Activated CD4-positive, alpha-beta T cell treated with anti-CD3 and anti-CD28 coated beads, Interleukin-2, amount 10 ng/mL, durations not matched to agents 7 days and 5 days (primary cell): ENCODE measurements at places on chromosomes 11 and 22. TPM values are rescaled to one million over a fixed set of nuclear protein-coding genes. Genes with fewer than 3 reads are reported as not detected.

- H3K4me1 ChIP-seq = peaks cover 25% of the 10 kb centered on the region
- H3K4me3 ChIP-seq = peak overlapping the region; percentile 42
- H3K27me3 ChIP-seq = peaks cover 2% of the 10 kb centered on the region
Observed at GRCh38 chr11:61776561-61777075, 15.8 kb downstream of the TMEM258 start.

CARNS1 gene
- total RNA-seq = 1.2 TPM

- H3K4me1 ChIP-seq = peaks cover 3% of the 10 kb centered on the region
- no peak overlapping the region for H3K27ac ChIP-seq
- DNase-seq = no peak
- H3K4me3 ChIP-seq = no peak overlapping the region
Observed at GRCh38 chr11:61189933-61190332, 13.4 kb upstream of the PGA3 start.

- no peak overlapping the region for H3K4me3 ChIP-seq
- H3K27me3 ChIP-seq = peaks cover 2% of the 10 kb centered on the region
- no peak overlapping the region for H3K27ac ChIP-seq
- peaks cover 4% of the 10 kb centered on the region for H3K4me1 ChIP-seq
Observed at GRCh38 chr22:45620706-45621105, 50.9 kb upstream of the ATXN10 start.

OR52E8 gene
- total RNA-seq = not detected

- H3K36me3 ChIP-seq = no peaks in the 10 kb centered on the region
- H3K4me1 ChIP-seq = peaks cover 8% of the 10 kb centered on the region
- no peak overlapping the region for H3K27ac ChIP-seq
- no peak overlapping the region for H3K4me3 ChIP-seq
Observed at GRCh38 chr11:73221996-73222395, 3.9 kb downstream of the P2RY2 start.

A4GALT gene
- total RNA-seq = 0.29 TPM

- no peak overlapping the region for H3K4me3 ChIP-seq
- no peak for DNase-seq
- no peaks in the 10 kb centered on the region for H3K4me1 ChIP-seq
- H3K36me3 ChIP-seq = no peaks in the 10 kb centered on the region
Observed at GRCh38 chr11:50077526-50077925, 44.9 kb downstream of the OR4C45 start.

DNA sequence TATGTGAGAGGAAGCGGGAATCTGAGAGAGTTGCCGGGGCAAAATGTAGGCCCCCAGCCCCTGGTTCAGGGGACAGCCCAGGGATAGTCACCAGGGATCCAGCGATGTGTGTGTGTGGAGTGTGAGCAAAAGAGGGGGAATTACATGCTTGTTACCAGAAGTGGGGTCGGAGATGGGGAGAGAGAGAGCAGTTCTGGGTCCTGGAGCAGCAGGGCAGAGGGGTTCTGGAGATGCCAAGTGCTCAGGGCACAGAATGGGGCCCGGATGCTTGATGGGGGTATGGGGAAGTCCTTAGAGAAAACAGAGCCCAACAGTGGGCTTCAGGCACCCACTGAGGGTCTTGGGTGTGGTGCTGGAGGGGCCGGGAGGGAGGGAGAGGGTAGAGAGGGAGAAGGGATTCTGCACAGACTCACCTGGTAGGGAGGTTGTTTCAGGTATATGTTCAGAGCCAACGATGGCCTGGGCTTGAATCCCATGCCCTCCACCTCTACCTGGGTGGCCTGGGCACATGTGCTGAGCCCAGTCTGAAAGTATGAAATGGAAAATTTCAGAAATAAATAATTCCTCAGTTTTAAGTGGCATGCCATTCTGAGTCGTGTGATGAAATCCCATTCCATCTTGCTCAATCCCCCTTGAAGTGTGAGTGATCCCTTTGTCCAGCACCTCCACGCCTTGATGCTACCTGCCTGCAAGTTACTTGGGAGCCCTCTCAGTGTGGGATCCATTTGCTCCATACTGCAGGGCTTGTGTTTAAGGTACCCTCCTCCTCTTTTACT, 12.4 kb downstream of the SMIM38 start:
- H3K4me1 ChIP-seq = peaks cover 7% of the 10 kb centered on the region
- H3K27me3 ChIP-seq = no peaks in the 10 kb centered on the region
- peak overlapping the region; percentile 20 for H3K27ac ChIP-seq
- no peak overlapping the region for H3K4me3 ChIP-seq
- no peak for DNase-seq

- H3K27me3 ChIP-seq = peaks cover 1% of the 10 kb centered on the region
- no peak overlapping the region for H3K4me3 ChIP-seq
Observed at GRCh38 chr11:7031471-7031871, 11.2 kb downstream of the NLRP14 start.

DNA sequence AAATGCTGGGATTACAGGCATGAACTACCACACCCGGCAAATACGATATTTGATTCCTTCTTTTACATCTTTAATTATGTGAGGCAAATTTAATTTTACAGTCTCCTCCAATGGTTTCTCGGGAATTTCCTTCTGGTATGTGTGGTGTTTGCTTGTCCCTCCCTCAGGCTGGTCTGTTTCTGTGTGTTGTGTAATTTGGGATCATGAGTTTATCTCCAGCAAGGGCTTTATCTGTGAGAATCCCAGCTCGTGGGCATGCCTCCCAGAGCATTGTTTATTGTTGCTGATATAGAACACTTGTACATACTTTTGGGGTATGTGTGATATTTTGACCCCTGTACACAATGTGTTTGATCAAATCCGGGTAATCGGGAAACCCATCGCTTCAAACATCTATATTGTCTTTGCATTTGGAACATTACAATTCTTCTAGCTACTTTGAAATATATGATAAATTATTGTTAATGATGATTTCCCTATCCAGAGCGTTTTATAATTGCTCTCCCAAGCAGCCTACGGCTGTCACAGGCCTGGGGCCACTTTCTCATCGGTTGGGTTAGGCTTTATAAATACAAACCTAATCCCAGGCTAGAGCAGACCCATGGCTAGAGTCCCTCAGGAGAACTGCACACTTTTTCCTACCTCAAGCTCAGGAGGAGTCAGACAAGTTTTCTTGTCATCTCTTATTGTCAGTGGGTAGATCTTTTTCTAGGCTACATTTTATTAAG, 15.0 kb upstream of the PRR5 start:
- peak overlapping the region; percentile 59 for H3K27ac ChIP-seq
- no peak for DNase-seq
- no peak overlapping the region for H3K4me3 ChIP-seq
- H3K4me1 ChIP-seq = peaks cover 44% of the 10 kb centered on the region

RBMXL2 gene
- total RNA-seq = not detected

- H3K27me3 ChIP-seq = peaks cover 15% of the 10 kb centered on the region
- DNase-seq = no peak
- no peaks in the 10 kb centered on the region for H3K36me3 ChIP-seq
Observed at GRCh38 chr11:45388472-45388871, 102.3 kb upstream of the SYT13 start.

ELMOD1 gene
- total RNA-seq = not detected

DNA sequence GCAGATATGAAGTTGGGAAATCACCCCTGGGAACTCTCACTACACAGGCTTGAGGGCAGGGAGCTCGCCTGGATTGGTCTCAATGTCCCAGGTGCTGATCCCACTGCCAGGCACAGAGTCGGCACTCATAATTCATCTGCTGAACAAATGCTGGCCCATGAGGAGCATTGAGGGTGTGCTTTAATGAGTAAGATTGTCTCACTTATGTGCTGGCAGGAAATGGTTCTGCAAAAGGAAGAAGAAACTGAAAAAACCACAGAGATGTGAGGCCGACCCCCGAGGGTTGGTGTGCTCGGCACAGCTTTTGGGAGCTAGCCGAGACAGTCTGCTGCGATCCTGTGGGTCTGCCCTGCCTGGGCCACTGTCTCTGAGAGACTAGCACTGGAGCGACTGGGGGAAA, 9.4 kb downstream of the PLAAT2 start:
- peaks cover 4% of the 10 kb centered on the region for H3K36me3 ChIP-seq
- H3K4me3 ChIP-seq = peak overlapping the region; percentile 49
- DNase-seq = peak; percentile 64
- H3K4me1 ChIP-seq = peaks cover 51% of the 10 kb centered on the region
- H3K27me3 ChIP-seq = no peaks in the 10 kb centered on the region
